ENCODE measurements at places on chromosomes 1 and 21.

GRCh38 chr1:199163267-199163666 lies 524.4 kb downstream of the PTPRC start:
- DNase-seq: no peak

- no peak for DNase-seq
These were observed 56.2 kb upstream of the LBR start for GRCh38 chr1:225483818-225484656.

DNA sequence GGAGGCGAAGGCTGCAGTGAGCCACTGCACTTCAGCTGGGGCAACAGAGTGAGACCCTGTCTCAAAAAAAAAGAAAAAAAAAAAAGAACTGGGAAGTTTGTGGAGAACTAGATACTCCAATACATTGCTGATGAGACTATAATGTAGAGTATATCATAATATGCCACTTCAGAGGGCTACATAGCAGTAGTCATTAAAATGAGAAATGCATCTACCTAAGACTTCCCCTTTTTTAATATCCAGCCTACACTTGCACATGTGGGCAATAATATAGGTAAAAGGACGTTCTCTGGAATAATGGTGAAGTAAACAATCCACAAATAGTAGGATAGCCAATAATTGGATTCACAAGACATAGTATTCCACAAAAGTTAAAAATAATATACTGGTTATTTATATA lies 311.0 kb downstream of the HLX start:
- DNase-seq: no peak

- DNase-seq: no peak
These were observed 55.6 kb downstream of the B3GALT5 start for GRCh38 chr21:39668369-39668768.

GRCh38 chr21:32392880-32393676 lies at the start of gene URB1:
URB1 (minus strand) TSS chr21:32393012; CDS start chr21:32392910, 102 bp downstream.
- peak; percentile 88 for DNase-seq

- no peak for DNase-seq
These were observed 1544.1 kb downstream of the PLA2G4A start for GRCh38 chr1:188372821-188373220.
